ENCODE measurements at places on chromosomes 5 and 9. TPM values are rescaled to one million over a fixed set of nuclear protein-coding genes. Genes with fewer than 3 reads are reported as not detected.

NUTM2G gene
- not detected for total RNA-seq

MYOT gene
- not detected for total RNA-seq

DNA sequence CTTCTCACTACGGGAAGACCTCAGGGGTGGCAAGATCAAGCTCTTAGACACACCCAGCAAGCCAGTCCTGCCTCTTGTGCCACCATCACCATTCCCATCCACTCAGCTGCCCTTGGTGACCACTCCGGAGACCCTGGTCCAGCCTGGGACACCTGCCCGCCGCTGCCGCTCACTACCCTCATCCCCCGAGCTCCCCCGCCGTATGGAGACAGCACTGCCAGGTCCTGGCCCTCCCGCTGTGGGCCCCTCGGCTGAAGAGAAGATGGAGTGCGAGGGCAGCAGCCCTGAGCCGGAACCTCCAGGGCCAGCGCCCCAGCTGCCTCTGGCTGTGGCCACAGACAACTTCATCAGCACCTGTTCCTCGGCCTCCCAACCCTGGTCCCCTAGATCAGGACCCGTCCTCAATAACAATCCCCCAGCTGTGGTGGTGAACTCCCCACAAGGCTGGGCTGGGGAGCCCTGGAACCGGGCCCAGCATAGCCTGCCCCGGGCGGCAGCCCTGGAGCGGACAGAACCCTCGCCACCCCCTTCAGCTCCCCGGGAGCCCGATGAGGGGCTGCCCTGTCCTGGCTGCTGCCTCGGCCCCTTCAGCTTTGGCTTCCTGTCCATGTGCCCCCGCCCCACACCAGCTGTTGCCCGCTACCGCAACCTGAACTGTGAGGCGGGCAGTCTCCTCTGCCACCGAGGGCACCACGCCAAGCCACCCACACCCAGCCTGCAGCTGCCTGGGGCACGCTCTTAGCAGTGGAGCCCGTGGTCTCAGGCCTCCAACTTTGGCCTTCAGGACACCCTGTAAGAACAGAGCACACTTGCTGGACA is 4.1 kb downstream of the TESK1 start:
- H3K36me3 ChIP-seq = peaks cover 11% of the 10 kb centered on the region
- no peak for DNase-seq
- H3K27me3 ChIP-seq = no peaks in the 10 kb centered on the region
- peaks cover 17% of the 10 kb centered on the region for H3K4me1 ChIP-seq

- no peak overlapping the region for H3K27ac ChIP-seq
- peaks cover 5% of the 10 kb centered on the region for H3K27me3 ChIP-seq
- H3K4me1 ChIP-seq = peaks cover 7% of the 10 kb centered on the region
- H3K36me3 ChIP-seq = no peaks in the 10 kb centered on the region
- H3K4me3 ChIP-seq = no peak overlapping the region
- no peak for DNase-seq
These were observed 274.5 kb downstream of the HSPA4 start for GRCh38 chr5:133326361-133326760.

DNA sequence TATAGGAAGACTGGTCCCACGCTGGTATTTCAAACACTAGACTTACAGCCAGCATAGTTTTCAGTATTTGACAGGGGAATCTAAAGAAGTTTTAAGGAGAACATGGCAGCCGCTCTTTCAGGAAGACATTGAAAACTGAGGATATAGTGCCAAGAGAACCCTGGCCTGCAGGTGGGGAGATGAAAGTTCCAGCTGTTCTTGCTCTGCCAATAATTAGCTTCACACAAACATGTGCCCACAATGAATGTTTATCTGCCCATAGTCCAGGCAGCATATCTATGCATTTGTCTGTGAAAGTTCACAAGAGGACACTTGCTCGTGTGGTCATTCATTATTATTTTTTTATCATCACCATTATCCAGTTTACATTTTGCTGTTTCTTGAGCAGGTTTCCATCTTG is 47.6 kb upstream of the AGXT2 start:
- H3K27ac ChIP-seq = no peak overlapping the region
- no peaks in the 10 kb centered on the region for H3K4me1 ChIP-seq
- no peaks in the 10 kb centered on the region for H3K36me3 ChIP-seq

ANKRD55 gene
- 0.26 TPM for total RNA-seq

- peak overlapping the region; percentile 96 for H3K27ac ChIP-seq
- peaks cover 36% of the 10 kb centered on the region for H3K36me3 ChIP-seq
- H3K27me3 ChIP-seq = no peaks in the 10 kb centered on the region
- DNase-seq = no peak
- H3K4me1 ChIP-seq = peaks cover 71% of the 10 kb centered on the region
These were observed 1.0 kb downstream of the HMGCS1 start for GRCh38 chr5:43312076-43312661.

- H3K36me3 ChIP-seq = peaks cover 1% of the 10 kb centered on the region
- H3K27ac ChIP-seq = no peak overlapping the region
- H3K27me3 ChIP-seq = no peaks in the 10 kb centered on the region
- H3K4me1 ChIP-seq = peaks cover 29% of the 10 kb centered on the region
- no peak overlapping the region for H3K4me3 ChIP-seq
These were observed 167.5 kb downstream of the SYK start for GRCh38 chr9:90969021-90969675.

- peaks cover 6% of the 10 kb centered on the region for H3K27me3 ChIP-seq
- H3K4me3 ChIP-seq = no peak overlapping the region
- H3K4me1 ChIP-seq = peaks cover 11% of the 10 kb centered on the region
- H3K27ac ChIP-seq = no peak overlapping the region
- peaks cover 13% of the 10 kb centered on the region for H3K36me3 ChIP-seq
These were observed 8.0 kb downstream of the DIPK1B start for GRCh38 chr9:136720251-136720897.

- no peak overlapping the region for H3K27ac ChIP-seq
- H3K4me3 ChIP-seq = no peak overlapping the region
- peaks cover 16% of the 10 kb centered on the region for H3K4me1 ChIP-seq
- H3K27me3 ChIP-seq = no peaks in the 10 kb centered on the region
These were observed 49.5 kb downstream of the PKD2L2 start for GRCh38 chr5:137938751-137939143.

DMRTA1 gene
- not detected for total RNA-seq

CFAP90 gene
- total RNA-seq = not detected

DNA sequence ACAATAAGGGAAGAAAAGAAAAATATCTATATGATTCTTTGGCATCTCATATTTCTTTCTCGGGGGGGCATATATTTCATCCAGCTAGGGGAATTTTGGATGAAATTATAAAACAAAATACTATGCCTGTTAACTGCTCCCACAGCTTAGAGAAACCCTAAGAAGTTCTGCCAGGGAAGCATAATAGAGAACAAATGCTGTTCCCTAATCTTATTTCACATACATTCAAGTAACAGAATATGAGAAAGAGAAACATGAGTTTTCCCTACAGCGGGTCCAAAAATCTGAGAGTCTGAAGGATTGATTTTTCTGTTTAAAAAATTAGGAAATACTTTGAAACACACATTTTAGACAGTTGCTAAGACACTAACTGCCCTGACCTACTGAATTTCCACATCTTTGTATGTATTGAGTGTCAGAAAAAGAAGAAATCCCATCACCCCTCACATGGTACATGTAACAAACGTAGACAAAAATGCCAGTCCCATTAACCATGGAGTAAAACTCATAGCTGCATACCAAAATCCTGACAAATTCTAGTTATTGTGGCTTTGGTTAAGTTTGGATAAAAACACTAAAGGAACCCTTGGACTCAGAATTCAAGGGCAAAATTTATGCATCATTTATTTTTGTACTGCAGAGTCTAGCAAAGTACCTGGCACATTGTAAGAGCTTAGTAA is 620.2 kb upstream of the DMAC1 start:
- H3K36me3 ChIP-seq = no peaks in the 10 kb centered on the region
- H3K4me1 ChIP-seq = no peaks in the 10 kb centered on the region
- H3K4me3 ChIP-seq = no peak overlapping the region
- DNase-seq = no peak
- H3K27me3 ChIP-seq = no peaks in the 10 kb centered on the region

All from activated CD8-positive, alpha-beta memory T cell treated with anti-CD3 and anti-CD28 coated beads, Interleukin-2, amount 10 ng/mL, durations not matched to agents 7 days and 5 days (primary cell).